CD8-positive, alpha-beta memory T cell (primary cell): ENCODE measurements at places on chromosomes 2 and 18. TPM values are rescaled to one million over a fixed set of nuclear protein-coding genes. Genes with fewer than 3 reads are reported as not detected.

DNA sequence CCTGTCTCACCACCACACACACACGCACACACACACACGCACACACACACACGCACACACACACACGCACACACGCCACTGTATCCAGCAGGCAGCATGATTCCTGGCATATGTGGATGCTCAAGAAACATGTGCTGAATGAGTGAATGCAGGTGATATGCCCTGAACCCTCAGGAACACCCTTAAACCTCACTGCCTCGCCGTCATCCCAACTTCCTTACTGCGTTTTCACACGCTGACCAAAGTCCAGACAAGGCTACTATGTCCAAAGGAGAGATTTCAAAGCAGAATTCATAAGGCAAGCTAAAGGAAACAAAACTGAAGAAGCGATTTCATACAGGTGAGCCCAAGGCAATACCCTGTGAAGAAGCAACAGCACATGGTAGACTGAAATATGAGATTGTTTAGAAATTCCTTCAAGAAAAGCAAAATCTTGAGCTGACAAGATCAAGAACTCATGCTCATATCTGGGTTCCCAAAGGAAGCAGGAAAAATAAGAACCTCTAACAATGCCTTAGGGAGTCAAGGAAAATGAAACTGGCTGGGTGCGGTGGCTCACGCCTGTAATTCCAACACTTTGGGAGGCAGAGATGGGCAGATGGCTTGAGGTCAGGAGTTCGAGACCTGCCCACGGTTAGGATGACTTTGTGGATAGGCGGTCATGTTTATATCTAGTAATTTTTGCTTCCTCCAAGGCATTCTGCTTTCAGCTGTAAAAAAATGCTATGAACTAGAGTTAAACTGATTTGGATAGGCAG lies 69.1 kb downstream of the TNFRSF11A start:
- no peak for DNase-seq

DNA sequence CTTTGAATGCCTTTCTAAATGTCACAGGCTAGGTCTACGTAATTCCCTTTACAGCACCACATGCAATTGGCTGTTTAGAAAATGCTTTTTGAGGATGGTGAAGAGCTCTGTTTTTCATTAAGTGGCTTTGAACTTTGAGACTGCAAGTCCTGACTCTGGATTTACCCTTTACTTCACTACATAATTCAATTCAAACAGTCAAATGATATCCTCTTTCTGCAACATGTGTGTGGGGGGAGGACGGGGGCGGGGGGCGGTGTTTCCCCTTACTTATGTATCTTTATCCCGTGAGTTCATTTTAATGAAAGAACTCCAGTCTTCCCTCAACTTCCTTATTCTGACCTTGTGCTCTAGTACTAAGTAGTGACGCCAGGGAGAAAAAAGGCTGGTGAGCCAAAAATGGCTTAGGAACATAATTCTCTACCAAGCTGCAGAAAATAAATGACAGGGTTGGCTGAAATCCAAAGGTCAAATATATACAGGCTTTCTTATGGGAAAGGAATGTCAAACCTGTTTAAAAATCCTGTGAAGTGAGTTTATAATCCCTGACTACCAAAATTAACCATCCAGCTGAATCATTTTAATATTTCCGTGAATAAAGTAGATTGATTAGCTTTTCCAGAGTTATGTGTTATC lies 119.6 kb downstream of the SLC8A1 start:
- no peak for DNase-seq

- DNase-seq: no peak
Observed at GRCh38 chr2:23027396-23027795, 357.6 kb upstream of the KLHL29 start.

DNA sequence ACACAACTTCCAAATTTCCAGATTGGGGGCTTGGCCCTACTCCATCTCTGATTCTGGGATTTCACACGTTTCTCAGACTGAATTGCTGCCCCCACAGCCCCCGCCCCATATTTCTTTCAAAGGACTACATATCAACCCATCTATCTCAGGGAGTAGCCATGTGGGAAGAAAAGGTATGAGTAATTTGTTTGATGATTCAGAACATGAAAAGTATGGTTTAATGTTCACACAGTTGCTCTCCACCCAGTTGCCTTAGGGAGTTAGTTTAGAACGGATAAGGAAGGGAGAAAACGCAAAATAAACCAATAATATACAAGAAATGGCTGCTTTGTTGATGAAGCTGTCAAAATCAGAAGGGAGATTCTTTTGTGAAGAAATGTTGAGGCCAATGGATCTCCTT lies 145.1 kb downstream of the PIEZO2 start:
- DNase-seq: no peak

Gene TOGARAM2
- 5.2 TPM for total RNA-seq

Gene SP140
- total RNA-seq: 108 TPM
